ENCODE measurements at places on chromosomes 11 and 22.

DNA sequence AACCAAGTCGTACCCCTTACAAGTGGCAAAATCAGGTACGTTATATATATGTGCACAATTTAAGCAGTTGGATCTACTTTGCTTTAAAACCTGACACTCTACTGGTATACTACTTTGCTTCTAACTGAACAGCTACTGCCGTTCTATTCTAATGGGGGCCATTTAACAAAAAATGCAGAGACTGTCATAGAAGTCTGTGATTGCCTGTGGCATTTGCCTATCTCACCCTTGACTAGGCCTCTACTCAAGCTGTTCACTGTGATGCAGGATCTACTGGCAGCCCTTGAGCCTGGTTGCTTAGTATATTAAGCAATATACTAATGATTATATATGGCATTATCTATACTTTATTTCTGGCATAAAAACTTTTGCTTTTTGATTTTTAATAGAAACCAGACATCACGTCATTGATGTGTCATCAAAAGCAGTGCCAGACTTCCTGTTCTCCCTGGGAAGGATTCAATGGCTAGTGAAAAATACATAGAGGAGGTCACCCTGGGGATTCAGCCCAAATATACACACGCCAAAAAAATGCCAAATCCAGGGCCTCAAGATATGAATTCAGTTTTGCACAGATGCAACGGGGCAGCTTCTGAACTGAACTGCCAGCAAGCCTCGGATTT lies 40.0 kb upstream of the FIBIN start:
- DNase-seq, result no peak

- no peak for DNase-seq
These were observed 24.0 kb downstream of the RAB30 start for GRCh38 chr11:83047515-83048225.

GRCh38 chr22:34001701-34002466 lies 81.6 kb upstream of the LARGE1 start:
- no peak for DNase-seq

GRCh38 chr22:42080287-42080686 lies 787 bp downstream of the SMDT1 start:
- no peak for DNase-seq

DNA sequence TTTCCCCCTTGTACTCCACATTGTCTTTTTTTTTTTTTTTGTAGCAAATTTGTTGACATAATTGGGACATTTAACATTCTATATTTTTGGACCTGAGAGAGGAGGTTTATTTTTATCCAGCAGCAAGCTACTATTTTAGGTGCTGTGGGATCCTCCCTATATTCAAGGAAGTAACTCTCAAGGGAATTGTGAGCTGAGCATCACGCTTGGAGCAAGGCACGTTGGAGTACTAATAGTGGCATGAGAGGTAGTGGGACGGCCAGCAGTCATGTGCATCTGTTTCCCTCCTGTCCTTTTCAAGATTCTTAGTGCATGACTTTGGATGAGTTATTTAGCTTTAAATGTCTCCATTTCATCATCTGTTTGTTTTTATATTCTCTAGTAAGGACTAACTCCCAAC lies 52.3 kb downstream of the EXT2 start:
- DNase-seq, result no peak

- no peak for DNase-seq
These were observed 828.6 kb downstream of the TBC1D22A start for GRCh38 chr22:47591016-47591415.

All from NCI-H1436 (cell line).